ENCODE measurements at places on chromosomes 7 and 10.

- no peak for DNase-seq
These were observed 336.0 kb downstream of the SUGCT start for GRCh38 chr7:40470817-40471216.

- DNase-seq, result no peak
These were observed 78.7 kb downstream of the HYCC1 start for GRCh38 chr7:22935269-22935668.

GRCh38 chr7:77794000-77794399 lies 4.2 kb downstream of the TMEM60 start:
- no peak for DNase-seq

- no peak for DNase-seq
These were observed 59.9 kb upstream of the EFCAB10 start for GRCh38 chr7:105640956-105641810.

- no peak for DNase-seq
These were observed 21.6 kb downstream of the PRPF18 start for GRCh38 chr10:13608246-13608853.

- peak; percentile 36 for DNase-seq
These were observed 7.1 kb upstream of the UNCX start for GRCh38 chr7:1225441-1226185.

GRCh38 chr10:48782386-48782785 lies 97.7 kb downstream of the WDFY4 start:
- no peak for DNase-seq

DNA sequence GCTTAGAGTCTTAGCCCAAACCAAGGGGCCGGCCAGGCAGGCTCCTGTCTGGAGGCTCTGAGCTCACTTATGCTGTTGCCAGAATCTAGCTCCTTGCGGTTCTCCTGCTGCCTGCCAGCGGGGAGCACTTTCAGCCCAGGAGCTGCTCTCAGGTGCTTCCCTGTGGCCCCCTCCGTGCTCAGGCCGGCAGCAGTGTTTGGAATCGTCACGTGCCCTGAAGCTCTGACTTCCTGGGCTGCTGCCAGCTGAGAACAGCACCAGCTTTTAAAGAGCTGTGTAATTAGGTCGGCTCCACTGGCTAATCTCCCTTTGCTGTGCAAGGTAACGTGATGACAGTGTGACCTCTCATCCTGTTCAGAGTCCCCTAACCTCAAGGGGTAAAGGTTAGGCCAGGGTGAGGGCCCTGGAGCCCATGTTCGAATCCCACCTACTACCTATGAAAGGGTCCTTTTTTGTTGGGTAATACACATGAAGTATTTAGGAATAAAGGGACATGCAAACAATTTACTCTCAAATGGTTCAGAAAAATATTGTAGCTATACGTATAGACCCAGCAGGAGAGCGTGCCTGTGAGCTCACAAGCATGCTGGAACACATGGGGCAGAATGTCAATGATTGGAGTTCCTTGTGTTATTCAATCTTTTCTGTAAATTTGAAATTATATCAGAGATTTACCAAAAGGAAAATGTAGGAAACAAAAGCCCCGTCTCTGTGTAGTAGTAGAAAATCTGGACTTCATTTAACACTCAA lies 16.6 kb downstream of the ZNF862 start:
- no peak for DNase-seq

DNA sequence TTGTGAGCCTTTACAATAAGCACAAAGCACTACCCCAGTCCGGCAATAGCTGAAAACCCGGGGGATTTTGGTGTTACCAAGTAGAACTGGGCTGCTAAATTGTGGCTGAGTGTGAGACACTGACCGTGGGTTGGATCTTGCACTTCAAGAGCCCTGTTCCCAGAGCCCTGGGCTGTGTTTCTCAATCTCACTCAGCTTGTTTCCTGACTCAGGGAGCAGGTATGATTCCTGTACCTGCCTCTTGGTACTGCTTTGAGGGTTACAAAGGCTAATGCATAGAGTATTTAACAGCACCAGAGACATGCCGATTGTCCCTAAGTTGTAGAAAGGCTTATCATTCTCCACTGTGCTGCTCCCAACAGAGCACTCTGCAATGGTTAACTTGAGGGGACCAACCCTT lies 134.6 kb downstream of the TEX36 start:
- no peak for DNase-seq

DNA sequence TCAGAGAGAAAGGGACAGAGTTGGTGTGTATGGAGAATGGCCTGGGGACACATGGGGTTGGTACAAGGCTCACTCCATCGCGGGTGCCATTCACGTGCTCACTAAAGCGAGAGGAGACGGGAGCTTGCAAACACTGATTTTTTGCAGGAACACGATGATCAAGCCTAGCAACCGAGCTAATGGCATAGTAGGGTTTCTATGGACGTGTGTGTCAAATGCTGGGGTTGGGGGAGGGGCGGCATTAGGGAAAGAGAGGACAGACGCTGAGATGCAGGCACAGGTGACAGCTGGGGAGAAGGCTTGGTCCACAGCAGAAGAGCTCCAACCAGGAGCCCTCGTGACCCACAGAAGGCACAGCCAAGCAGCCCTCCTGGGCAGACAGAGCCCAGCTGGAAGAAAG lies 33.9 kb downstream of the RCC1L start:
- no peak for DNase-seq

DNA sequence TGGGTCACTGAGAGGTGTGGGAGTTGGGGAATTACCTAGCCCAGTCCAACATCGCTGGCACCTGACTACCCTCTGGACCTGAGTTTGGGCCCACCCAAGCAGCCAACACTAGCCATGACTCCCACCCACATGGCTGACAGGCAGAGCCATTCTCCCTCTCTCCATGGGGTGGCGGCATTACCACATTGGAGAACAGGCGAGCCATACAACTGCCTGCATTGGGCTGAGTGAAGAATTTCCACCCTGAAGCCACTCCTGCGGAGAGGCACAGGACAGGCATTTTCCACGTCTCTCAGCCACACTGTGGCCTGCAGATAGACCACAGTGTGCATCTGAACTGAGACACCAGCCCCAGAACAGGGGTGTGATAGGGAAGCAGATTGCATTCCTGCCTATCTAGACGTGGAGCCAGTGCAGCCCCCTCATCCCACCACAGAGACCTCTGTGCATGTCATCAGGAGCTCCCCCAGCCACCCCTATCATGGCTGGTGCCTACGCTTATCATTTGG lies 58.2 kb upstream of the ANTXRL start:
- peak; percentile 45 for DNase-seq

DNA sequence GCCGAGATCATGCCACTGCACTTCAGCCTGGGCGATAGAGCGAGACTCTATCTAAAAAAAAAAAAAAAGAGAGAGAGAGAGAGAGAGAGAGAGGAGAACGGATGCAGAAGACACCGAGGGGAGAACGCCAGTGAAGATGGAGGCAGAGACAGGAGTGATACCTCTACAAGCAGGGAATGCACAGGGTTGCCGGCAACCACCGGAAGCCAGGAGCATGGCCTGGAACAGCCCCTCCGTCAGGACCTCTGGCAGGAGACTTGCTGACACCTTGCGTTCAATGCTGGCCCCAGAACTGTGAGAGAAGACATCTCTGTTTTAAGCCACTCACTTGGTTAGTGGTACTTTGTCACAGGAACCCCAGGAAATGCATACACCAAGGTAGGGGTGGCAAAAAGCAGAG lies 38.1 kb upstream of the DUSP5 start:
- DNase-seq, result no peak

- no peak for DNase-seq
These were observed 81.7 kb downstream of the ST7 start for GRCh38 chr7:117034851-117035464.
